ENCODE measurements at places on chromosomes 13 and 19.
A peak's percentile ranks its signal among the peaks of the same experiment; 100 is the strongest.

GRCh38 chr19:4866595-4867424, 657 bp downstream of the PLIN3 start:
- DNase-seq: no peak

- DNase-seq: no peak
Observed at GRCh38 chr13:49791711-49792549, 552 bp downstream of the KPNA3 start.

DNA sequence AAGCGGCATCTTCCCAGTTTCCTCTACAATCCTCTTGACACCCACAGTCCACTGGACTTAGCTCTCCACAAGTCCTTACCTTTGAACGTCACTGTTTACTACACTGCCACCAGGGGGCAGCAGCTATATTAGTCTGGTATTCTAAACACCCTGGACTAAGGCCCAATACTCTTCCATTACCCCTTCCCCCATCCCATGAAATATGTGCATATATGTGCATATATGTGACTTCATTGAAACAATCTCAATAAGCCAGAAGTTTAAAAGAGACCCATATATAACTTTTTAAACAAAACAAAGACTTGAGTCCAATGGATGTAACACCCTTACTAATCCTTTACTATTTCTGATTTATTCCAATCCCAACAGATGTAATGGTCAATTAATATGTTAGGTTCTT, 15.5 kb downstream of the GGACT start:
- DNase-seq: peak; percentile 30

GRCh38 chr13:90806016-90806615, 541.4 kb upstream of the MIR17HG start:
- no peak for DNase-seq

DNA sequence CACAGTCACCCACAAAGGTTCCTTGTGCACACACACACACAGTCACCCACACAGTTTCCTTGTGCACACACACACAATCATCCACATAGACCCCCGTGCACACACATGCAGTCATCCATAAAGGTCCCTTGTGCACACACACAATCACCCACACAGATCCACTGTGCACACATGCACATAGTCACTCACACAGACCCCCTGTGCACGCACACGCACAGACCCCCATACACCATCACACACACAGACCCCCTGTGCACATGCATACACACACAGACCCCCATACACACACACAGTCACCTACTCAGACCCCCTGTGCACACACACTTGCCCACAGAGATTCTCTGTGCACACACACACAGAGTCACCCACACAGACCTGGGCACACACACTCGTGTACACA, 107.1 kb downstream of the HSPH1 start:
- DNase-seq: no peak

- no peak for DNase-seq
Observed at GRCh38 chr19:20273951-20274570, 107.0 kb downstream of the ZNF486 start.

DNA sequence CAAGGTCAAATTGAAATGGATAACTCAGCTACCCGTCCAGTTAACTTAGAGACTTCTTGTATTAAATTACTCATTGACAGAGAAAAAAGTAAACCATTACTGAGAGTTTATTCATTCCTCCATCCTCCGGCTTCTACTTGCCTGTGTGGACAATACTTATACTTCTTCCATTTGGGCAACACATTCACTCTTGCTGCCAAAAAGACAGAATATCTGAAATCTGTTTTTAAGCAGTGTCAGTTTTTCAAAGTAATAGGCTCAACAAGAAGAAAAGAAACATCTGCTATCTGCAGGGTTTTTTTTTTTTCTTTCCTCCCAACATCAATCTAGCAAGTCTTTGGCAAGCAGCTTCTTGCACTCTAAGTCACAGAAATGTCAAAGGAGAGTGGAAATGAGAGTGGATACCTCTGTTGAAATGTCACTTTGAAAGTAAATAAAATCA, 1142.8 kb downstream of the PCDH9 start:
- no peak for DNase-seq
